ENCODE measurements at places on chromosomes 5 and 9.

- DNase-seq, result no peak
Measured at GRCh38 chr9:98545021-98545420, 163.7 kb downstream of the GABBR2 start.

DNA sequence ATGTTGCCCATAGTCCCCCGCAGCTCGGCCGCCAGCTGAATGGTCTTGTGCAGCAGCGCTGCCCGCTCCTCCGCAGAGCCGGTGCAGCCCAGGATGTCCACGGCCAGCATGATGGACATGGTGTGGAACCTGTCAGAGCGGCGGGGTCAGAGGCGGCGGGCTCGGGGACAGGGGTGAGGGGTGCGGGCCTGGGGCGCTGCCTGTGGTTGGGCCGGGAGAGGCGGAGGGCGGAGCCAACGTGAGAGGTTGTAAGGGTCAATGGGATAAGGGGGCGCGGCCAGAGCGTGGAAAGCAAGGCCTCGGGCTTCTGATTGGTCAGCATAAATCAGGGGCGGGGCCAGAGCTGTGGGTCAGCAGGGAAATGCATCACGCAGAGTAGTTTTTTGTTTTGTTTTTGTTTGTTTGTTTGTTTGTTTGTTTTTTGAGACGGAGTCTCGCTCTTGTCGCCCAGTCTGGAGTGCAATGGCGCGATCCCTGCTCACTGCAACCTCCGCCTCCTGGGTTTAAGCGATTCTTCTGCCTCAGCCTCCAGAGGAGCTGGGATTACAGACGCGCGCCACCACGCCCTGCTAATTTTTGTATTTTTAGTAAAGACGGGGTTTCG, 6.8 kb upstream of the TOR2A start:
- no peak for DNase-seq

- no peak for DNase-seq
Measured at GRCh38 chr5:141611289-141611688, 7.5 kb downstream of the DIAPH1 start.

- no peak for DNase-seq
Measured at GRCh38 chr9:2570615-2571479, 50.7 kb upstream of the VLDLR start.

DNA sequence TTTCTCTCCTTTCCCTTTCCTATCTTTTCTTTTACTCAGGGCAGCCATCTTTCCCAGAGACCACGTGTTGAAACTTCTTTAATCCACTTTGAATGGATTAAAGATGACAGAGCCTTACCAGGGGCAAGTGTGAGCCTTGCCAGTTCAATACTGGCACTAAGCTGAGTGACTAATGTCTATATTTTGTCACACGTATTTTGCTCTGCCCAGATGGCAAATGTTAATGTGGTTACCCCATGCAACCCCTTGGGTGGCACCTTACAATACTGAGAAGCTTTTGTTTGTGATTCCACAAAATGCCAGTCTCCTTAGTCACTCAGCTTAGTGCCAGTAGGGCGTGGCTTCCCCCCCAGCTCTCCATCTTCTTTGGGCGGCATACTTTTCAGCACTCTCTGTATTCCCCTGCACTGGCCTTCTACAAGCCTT, 24.8 kb downstream of the ANXA1 start:
- no peak for DNase-seq
